ENCODE measurements at places on chromosomes 12 and 14. TPM values are rescaled to one million over a fixed set of nuclear protein-coding genes. Genes with fewer than 3 reads are reported as not detected.

Gene DIO3
- polyA plus RNA-seq: not detected

GRCh38 chr12:93831374-93831773 lies 154.2 kb downstream of the CRADD start:
- no peak for DNase-seq

GRCh38 chr12:14957551-14958168 lies 3.7 kb downstream of the ARHGDIB start:
- DNase-seq: no peak

Gene TBPL2
- not detected for polyA plus RNA-seq

- no peak for DNase-seq
Measured at GRCh38 chr14:81235096-81235495, 14.3 kb upstream of the GTF2A1 start.

DNA sequence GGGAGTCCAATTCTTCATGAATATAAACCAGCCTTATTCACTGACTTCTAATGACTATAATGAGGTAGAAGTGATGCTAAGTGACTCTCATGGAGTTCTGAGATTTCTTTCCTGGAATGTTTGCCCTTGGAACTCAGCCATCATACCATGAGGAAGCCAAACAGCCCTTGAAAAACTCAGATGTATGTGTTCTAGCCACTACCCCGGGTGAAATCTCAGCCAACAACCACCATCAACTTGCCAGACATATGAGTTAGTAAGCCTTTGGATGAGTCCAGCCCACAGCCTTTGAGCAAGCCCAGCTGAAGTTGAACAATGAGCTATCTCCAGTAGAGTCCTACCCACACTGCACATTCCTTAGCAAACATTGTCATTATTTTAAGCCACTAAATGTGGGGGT lies 149.5 kb downstream of the SLC6A15 start:
- DNase-seq: no peak

DNA sequence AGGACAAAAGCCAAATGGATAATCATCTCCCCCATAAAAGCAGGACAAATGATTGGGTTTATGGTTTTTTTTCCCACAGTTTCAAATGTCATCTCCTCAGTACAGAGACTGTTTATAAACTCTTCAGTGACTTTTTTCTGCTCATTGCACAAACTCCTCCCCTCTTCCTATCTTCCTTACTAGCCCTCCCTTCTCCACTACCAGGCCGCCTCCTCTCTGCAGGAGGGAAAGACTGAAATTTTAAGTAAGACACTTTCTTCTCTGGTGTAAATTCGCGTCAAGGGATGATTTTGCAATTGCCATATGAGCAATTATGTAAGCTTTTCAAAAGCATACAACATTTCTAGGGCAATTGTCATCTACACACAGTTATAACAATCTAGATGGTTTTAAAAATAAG lies 37.0 kb downstream of the BTG1 start:
- no peak for DNase-seq

GRCh38 chr14:55979096-55979495 lies 139.1 kb upstream of the PELI2 start:
- DNase-seq: no peak

DNA sequence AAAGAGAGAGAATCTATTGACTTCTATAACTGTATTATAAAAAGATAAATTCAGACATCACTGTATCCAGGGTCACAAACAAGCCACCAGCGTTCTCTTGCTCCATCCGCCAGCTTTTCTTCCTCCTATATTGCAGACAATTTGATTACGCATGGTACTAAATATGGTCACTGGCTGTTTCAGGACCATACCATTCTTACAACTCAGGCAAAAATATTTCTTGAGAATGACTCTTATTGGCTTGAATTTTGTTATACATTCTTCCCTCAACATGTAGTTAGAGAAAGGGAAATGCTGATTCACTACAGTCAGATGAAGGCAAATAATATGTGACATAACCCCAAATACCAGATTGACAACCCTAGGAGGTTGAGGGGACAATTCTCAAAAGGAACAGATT lies 101.3 kb downstream of the SLC6A15 start:
- no peak for DNase-seq

DNA sequence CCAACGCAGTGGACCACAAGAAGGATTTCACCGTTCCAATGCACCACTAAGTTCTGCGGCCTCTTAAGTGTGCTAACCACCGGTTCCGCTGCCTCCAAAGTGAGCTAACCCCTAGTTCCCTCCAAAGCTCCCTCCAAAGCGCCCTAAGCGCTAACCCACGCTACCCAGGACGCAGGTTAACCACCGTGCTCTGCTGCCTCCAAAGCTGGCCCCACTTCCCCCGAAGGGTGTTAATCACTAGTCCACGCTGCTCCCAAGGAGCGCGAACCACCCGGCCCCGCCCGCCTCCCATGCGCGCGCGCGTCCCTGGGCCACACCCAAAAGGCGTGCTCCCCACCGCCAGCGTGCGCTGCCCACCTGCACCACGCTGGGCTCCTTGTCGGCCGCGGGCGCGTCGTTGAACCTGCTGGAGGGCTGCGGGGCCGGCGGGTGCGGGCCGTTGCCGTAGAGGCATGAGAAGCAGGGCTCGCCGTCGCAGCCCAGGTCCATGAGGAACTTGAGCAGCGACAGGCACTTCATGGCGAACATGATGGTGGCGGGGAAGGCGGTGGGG lies 11.7 kb downstream of the FAM181A start:
- DNase-seq: no peak

Gene ASIC1
- polyA plus RNA-seq: not detected

DNA sequence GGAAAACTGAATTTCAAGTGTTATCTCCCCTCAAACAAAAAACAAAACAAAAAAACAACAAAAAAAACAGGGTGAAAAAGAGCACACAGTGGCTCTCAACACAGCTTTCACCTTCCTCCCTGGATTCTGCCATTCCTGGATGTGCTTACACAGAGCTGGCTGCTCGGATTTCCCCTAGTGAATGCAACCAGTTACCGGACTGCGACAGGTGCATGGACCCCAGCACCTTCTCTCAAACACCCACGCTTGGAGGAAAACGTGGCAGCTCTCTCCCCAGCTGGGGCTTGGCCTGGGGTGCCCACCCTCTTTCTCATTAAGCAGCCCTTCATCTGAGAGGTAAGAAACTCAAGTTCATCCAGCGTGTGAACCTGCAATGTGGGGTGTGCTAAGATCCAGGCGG lies 33.5 kb upstream of the DICER1 start:
- no peak for DNase-seq

Gene CCDC175
- polyA plus RNA-seq: not detected

DNA sequence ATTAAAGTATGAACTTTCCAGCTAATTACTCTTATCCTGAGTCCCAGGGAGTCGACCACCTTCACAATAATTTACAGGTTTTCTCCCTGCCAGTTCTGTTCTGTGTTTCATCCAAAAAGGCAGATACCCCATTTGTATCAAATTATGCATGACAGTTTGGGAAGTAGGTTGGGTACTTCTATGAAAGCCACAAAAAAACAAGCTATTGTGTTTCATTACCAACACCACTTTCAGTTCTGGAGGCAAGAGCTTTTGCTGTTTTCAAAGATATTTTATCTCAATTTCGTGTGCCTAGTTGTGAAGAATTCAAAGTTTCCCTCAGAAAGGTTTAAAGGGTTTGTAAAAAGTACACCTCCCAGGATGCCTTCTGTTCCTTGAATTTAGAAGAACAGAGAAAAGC lies 557.4 kb downstream of the FLRT2 start:
- no peak for DNase-seq

DNA sequence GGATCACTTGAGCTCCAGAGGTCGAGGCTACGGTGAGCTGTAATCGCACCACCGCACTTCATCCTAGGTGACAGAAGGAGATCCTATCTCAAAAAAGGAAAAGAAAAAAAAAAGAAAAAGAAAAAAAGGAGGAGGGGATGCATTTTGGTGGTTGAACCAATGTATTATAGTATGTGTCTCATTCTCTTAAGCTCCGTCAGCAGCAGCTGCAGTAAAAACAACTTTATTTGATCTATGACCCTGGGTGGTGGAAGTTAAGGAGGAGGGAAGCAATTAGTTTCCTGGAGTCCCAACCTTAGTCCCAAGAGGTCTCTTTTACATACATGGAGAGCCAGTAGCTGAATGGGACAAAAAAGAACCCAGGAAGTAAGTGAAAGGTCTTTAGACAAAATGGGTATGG lies 26.8 kb upstream of the APOF start:
- no peak for DNase-seq

Gene GNG2
- 90.2 TPM for polyA plus RNA-seq

Gene NT5DC3
- polyA plus RNA-seq: 0.96 TPM

GRCh38 chr14:99602054-99602787 lies 1.8 kb downstream of the CCDC85C start:
- no peak for DNase-seq

GRCh38 chr14:68479247-68479646 lies 313.6 kb downstream of the ZFP36L1 start:
- DNase-seq: no peak

DNA sequence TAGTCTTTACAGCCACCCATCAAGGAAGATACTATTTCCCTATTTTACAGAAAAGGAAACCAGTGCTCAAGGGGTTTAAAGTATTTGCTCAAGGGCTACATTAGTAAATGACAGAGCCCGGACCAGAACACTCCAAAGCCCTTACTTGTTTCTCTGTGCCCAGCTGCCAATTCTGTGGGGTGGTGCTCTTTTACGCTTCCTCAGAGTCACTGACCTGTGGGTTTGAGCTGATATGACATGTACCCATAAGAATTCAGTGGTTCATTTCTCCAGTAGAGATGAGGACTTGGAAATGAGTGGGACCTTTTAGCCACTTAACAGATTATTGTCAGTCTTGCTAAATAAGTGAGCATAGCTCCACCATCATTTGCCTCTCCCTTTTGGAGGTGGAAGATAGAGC lies 37.4 kb upstream of the NKX2-8 start:
- no peak for DNase-seq

Gene TSPAN11
- not detected for polyA plus RNA-seq

DNA sequence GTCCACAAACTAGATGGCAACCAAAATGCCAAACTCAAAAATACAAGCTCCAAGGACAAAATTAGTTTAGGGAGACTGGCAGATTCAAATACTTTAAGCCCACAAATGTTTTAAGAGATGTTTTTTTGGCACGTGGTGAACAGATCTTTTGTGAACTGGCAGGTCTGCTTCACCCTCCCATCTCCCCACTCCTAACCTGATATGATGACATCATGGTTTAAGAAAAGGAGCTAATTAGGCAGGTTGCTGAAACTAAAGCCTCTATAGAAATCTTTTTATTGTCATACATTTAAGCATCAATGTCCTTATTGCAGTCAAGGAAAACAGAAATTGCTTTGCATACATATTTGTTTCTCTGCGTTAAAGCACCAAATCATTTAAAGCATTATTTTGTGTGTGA lies 5.8 kb downstream of the LRIG3 start:
- DNase-seq: no peak

- DNase-seq: no peak
Measured at GRCh38 chr14:34029921-34030334, 79.1 kb upstream of the EGLN3 start.

DNA sequence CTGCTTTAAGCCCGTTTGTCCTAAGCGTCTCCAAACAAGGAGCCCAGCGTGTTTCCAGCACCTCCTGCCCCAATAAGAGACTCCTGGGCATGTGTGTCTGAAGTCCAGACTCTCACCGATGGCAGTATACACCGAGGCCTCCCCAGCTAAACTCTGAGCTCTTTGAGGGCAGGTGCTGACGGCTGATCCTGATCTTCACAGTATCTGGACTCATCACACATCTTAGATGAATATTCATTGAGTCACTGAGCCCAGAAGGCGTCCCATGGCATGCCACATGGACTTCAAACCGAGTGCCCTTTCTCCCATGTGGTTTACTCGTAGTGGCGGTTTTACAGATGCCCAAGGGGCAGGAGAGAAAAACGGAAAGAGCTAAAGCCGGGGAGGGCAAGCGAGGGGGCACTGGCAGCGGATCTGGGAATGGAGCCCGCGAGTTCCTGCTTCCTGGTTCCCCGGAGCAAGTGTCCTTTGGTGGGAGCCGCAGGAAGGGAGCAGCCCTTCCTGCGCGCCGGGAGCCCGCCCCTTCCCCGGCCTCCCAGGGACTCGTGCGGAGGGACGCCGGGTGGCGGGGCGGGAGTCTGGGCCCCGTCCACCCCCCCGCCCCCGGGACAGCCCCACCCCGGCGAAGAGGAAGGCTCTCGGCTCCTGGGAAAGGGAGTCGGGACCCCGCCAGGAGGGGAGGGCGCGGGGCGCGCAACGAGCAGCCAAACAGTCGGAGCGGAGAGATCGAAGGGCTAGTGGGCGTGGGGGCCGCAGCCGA lies 585 bp upstream of the TEAD4 start:
- DNase-seq: no peak

- DNase-seq: no peak
Measured at GRCh38 chr12:23944067-23944466, 5.4 kb downstream of the SOX5 start.

- DNase-seq: no peak
Measured at GRCh38 chr12:131603939-131604795, 106.7 kb upstream of the SFSWAP start.

GRCh38 chr14:100692256-100692655 lies 34.4 kb upstream of the DLK1 start:
- DNase-seq: no peak

DNA sequence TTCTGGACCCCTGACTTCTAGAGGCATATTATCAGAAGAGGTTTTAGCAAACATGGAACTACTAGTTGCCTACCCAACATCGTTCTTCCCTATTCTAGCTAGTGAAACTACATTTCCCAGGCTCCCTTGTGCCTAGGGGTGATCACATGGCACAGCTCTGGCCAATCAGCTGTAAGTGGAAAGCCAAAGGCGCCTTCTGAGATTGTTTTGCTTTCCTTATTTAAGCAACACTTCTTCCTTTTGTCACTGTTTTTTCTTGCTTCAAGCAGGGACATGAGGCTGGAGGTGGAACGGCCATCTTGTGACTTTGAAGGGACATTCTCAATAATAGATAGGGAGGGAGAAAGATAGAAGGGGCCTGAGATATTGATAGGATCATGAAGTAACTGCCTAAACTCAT lies 136.7 kb downstream of the ZNF664 start:
- DNase-seq: peak; percentile 7

GRCh38 chr12:62581288-62582064 lies 114.8 kb downstream of the MON2 start:
- peak; percentile 27 for DNase-seq

Gene APEX1
- 152 TPM for polyA plus RNA-seq

DNA sequence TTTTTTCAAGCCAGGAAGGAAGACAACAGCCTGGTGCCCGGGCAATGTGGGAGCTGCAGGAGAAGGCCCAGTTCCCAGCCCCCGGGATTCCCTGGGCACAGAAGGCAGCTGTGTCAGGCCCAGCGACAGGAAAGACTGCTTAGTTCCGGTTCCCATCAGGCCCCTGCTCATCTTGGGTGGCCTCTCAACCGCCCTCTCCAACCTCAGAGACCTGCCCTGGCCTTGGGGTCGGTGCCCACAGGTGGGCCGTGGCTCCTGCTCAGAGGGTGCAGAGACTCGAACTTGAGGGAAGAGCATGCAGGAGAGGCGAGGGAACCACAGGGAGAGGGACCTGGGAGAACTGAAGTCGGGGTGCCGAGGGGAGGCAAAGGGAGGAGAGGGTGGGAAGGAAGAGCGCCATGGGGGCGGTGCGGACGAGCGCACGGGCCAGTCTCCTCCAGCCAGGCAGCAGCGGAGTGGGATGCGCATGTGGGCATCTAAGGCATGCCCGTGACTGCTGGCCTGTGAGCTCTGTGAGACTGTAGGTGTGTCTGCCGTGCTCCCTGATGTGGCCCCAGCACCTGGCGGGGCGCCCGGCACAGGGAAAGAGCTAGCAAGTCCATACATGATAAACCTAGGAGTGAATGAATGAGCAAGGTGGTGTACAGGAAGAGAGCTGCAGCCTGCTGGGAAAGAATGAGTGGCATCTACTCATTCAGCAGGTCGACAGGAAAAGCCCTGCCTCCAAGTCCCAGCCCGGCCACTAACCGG lies 42.7 kb downstream of the SSH1 start:
- no peak for DNase-seq

GRCh38 chr12:55060470-55060869 lies 40.7 kb downstream of the NEUROD4 start:
- DNase-seq: no peak

GRCh38 chr14:81765651-81766275 lies 232.1 kb upstream of the SEL1L start:
- no peak for DNase-seq

Measured in naive B cell (primary cell).